SHP77 (cell line): ENCODE measurements at places on chromosomes 12 and 14.

GRCh38 chr12:40819436-40820108 lies 127.3 kb downstream of the CNTN1 start:
- DNase-seq = peak; percentile 22

- DNase-seq = no peak
These were observed 232.1 kb upstream of the SEL1L start for GRCh38 chr14:81765651-81766275.

DNA sequence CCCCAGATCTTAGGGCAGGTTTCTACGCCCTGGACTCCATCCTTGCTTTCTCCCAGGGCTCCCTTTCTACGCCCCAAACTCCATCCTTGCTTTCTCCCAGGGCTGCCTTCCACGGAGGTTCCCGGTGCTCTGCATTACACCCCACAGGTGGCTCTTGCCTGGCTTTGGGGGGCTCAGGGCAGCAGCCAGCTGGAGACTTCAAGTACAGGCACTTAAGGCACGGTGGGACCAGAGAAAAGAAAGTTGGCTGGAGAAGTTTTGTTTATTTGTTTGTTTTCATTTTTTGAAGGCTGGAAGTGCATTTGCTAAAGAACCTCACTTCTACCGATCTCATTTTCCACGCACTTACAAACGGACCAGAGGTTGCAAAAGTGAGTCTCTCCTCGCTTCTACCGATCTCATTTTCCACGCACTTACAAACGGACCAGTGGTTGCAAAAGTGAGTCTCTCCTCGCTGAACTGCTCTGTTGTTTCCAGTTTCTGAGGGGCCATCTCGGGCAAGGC lies 103.8 kb upstream of the MED13L start:
- no peak for DNase-seq

- no peak for DNase-seq
These were observed 1.3 kb upstream of the ST8SIA1 start for GRCh38 chr12:22335794-22336166.

DNA sequence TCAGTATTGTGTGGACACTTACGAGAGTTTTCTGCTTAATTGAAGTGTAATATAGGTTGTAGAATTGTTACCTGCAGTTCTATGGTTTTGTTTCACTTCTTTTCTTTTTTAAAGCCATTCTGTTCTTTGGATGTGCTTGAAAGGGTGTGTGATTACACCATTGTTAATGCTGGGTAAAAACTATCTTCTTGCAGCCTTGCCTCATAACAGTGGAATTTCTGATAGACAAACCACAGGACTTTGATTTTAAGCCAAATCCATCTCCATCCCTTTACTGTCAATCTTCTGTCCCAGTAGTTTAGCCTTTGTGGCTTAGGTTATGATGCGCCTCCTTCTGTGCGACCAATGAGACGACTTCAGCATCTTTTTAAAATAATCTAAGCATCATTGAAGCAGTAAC lies 182.3 kb downstream of the PELI2 start:
- no peak for DNase-seq

GRCh38 chr12:123337070-123337469 lies 27.6 kb downstream of the SBNO1 start:
- DNase-seq = no peak

GRCh38 chr12:48556631-48557030 lies 13.2 kb downstream of the LALBA start:
- DNase-seq = no peak

GRCh38 chr14:76138758-76139723 lies 12.7 kb upstream of the GPATCH2L start:
- no peak for DNase-seq

DNA sequence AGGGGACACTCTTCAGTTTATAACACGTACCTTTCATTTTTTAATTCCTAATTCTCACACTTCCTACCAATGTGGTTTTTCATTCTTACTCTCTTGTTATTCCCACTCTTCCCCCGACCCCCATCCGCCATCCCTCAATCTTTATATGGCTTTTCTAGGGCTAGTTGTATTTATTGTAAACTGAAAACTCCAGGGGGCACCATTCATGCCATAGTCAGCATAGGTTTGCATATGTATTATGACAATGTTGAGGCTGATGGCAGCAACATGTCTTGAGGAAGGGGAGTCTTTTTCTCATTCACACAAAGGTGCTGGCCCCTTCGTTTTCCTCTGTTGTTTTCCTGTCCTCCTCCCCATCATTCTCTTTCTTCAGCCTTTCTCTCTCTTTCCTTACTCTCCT lies 27.7 kb upstream of the LTA4H start:
- no peak for DNase-seq

- DNase-seq = no peak
These were observed 80.4 kb upstream of the GPR68 start for GRCh38 chr14:91324606-91325575.

DNA sequence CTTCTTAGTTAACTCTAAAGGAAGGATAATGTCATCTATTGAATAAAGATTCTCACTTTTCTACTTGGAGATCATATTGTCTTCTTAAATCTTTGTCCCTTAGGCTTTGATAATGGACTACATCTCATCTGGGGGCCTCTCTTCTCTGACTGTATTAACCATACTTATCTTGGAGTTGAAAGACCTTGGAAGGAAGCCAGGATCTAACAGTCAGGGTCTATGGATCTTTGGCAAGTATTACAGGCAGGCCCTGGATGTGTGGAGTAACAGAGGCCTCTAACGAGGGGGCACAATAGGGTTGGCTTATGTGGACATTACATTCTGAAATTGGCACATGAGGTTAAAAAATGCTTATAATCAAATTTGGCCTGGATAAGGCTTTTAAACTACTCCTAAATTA lies 513.8 kb downstream of the NRXN3 start:
- DNase-seq = no peak

GRCh38 chr12:68367903-68368302 lies 35.7 kb upstream of the MDM1 start:
- no peak for DNase-seq

GRCh38 chr14:68367536-68367935 lies 425.3 kb downstream of the ZFP36L1 start:
- no peak for DNase-seq

DNA sequence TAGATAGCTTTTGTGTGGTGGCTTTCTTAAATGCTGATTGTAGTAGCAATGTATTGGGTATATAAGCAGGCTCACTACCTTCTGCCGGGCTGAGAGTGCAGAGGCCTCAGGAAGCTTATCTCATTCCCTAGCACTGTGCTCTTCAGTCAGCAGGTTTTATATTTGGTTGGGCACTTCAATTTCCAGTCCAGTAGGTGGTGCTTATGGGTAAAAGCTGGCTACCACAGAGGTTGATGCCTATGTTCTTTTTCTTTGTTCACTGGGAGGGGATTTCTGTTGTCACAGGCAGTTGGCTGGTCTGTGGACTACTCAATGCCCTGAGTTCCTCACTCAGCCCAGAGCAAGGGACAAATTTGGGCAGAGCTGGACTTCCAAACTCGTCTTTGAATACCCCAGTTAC lies 43.0 kb upstream of the GLIPR1 start:
- no peak for DNase-seq

- no peak for DNase-seq
These were observed 95.1 kb downstream of the EP400 start for GRCh38 chr12:132044661-132045412.

DNA sequence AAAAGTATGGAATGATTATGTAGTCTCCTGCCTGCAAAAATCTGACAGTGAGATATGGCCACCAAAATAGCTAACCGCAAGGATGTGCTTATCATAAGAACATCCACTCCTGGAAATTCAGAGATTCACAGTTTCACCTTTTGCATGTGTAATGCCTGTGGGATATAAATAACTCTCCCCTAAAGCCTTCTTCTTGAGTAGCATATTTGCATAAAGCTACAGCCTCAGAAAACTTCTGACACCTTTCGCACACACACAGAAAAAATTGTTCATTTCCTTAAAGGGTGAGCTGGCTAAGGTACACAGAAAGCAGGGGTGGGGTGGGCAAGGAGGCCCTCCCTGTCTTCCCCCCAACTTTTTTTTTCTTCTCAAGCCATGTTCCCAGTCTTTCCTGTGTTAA lies 3.1 kb upstream of the IGF1 start:
- no peak for DNase-seq

GRCh38 chr14:75147423-75148071 lies 20.7 kb upstream of the NEK9 start:
- no peak for DNase-seq

DNA sequence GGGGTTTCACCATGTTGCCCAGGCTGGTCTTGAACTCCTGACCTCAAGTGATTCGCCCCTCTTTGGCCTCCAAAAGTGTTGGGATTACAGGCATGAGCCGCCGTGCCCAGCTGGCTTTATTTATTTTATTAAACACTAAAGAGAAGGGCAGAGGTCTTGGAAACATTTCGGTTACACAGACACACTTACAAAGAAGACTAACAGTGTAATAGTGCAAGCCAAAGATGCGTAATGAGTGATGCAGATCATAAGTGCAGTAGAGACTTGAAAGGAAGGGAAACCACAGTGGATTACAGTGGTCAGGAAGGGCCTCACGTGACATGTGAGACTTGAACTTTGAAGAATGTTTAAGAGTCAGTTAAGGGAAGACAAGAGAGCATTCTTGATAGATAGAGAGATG lies 33.9 kb upstream of the CDK17 start:
- no peak for DNase-seq

GRCh38 chr14:61736751-61737150 lies 25.5 kb upstream of the SNAPC1 start:
- no peak for DNase-seq

GRCh38 chr14:29233188-29233587 lies 466.6 kb downstream of the FOXG1 start:
- DNase-seq = no peak

DNA sequence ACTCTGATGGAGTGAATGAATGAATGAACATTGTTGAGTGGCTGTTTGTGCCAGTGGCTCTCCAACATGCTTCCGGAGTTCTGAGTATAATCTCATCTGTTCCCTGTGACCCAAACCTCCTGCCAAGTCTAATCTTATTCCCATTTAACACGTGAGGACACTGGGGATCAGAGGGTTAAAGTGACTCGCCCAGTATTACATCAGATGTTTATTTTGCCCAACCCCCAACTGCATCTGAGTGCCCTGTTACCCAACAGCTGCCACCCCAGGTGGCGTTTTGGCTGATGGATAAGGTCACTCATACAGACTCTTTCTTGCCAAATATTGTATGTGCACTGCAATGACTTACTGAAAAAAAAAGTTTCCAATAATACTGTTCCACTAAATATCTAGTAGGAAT lies 210.9 kb downstream of the EXOC5 start:
- DNase-seq = peak; percentile 89

DNA sequence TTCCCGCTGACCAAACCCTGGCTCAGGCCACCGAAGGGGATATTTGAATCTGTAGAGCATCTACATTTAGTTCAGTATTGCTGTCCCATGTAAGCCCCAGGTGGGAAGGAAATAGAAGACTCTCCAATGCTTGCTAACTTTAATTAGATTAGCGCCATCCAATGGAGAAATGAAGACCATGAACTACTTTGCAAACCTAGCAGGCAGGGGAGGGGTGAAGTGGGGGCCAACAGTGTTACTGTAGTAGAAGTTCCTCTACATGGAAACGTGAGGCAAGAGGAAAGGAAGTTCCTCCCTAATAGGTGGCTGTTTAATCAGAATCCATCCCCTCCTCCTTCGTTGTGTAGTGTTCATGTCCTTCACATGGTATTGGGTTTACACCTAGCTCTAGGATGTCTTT lies 9.3 kb upstream of the DENND5B start:
- no peak for DNase-seq

DNA sequence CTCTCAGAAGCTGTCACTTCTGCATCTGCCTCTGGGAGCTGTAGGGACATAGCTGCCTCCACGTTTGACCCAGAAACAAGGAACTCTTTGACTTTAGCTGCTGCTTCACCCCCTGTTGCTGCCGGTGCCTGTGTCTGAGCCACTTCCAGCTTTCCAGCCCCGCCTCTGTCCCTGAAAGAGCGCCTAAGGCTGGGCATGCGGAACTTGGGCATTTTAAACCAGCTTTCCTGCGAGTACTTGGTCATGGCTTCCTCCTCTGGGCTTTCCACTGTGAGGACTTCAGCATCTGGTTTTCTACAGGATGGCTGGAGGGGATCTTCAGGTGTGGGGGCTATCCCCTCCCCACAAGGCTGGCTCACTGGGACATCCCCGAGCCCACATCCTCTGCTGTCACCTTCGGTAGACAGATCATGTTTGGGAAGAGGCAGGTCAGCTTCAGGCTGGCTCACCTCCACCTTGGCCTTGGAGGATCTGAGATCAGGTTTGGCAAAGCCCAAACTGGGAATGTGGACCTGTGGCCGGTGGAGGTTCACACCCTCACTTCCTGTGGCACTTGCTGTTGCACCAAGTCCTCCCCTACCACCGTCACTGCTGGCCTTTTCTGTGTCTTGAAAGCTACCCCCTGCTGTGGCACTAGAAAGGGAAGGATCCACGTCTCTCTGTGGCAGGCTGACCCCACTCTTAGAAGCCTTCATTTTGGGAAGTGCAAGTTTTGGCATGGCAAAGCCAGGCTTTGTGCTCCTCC lies 15.2 kb downstream of the PLD4 start:
- no peak for DNase-seq

- no peak for DNase-seq
These were observed 22.2 kb downstream of the GSC start for GRCh38 chr14:94747739-94748138.

GRCh38 chr12:7197841-7198240 lies 8.4 kb downstream of the PEX5 start:
- DNase-seq = no peak

- no peak for DNase-seq
These were observed 43.9 kb upstream of the SLC2A13 start for GRCh38 chr12:40149673-40150260.

- DNase-seq = no peak
These were observed 19.8 kb downstream of the TPH2 start for GRCh38 chr12:71958457-71958856.

DNA sequence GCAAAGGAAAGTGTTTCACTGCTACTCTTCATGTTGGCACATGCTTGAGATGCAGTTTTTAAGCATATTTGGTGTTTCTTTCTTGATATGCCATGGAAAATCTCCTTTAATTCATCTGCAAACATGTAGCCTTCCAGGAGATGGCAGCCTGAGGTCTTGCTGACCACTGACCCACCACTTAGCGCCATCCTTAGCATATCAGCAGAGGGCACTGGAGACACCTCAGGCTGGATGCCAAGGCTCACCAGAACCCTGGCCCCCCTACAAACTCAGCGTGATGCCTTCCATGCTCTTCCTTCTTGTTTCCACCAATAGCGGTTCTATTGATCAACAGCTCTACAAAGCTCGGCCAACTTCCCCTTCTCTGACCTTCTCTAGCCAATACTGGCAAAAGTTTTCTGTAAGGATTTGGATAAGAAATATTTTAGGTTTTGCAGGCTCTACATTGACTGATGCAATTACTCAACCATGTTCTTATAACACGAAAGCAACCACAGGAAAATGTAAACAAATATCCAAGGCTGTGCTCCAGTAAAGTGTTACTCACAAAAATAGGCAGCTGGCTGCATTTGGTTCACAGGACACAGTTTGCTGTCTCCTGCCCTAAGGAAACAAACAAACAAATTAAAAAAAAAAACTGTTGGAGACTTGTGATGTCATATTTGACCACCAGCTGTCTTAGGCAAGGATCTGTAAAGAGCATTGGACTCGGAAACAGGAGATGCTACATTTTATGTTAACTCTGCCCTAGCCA lies 209.7 kb downstream of the SLC15A4 start:
- DNase-seq = no peak
